ENCODE measurements at places on chromosomes 2 and 18. TPM values are rescaled to one million over a fixed set of nuclear protein-coding genes. Genes with fewer than 3 reads are reported as not detected.

GRCh38 chr2:181231151-181231550 lies 226.0 kb upstream of the ITGA4 start:
- DNase-seq, result no peak

Gene ASXL3
- total RNA-seq, result not detected

DNA sequence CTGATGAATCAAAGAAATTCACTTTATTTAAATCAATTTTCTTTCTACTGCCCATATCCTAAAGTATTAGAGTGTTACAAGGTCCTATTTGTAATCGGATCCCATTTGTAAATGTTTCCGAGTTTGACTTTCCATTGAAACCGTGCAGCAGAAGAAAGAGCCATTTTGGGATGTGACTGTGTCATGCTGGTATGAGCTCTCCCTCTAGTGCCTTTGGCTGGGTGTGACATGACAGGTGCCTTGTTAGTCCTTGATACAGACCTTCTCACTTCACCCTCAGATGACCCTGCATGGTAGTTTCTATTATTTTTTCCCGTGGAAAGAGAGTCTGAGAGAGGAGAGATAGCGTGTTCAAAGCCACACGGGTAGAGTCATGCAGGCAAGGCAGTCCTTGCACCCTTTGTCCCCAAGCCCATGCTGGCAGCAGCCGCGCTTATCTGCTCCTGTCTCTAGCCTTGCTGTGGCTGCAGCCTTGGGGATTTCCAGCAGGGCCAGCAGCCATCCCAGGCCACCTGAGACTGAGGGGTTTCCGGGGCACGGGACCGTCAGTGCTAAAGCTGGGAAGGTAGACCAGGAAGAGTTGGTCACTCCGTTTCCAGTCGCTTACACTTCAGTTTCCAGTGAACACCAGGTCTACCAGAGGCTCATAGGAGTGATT lies 21.4 kb downstream of the CHMP1B start:
- DNase-seq, result peak; percentile 41

DNA sequence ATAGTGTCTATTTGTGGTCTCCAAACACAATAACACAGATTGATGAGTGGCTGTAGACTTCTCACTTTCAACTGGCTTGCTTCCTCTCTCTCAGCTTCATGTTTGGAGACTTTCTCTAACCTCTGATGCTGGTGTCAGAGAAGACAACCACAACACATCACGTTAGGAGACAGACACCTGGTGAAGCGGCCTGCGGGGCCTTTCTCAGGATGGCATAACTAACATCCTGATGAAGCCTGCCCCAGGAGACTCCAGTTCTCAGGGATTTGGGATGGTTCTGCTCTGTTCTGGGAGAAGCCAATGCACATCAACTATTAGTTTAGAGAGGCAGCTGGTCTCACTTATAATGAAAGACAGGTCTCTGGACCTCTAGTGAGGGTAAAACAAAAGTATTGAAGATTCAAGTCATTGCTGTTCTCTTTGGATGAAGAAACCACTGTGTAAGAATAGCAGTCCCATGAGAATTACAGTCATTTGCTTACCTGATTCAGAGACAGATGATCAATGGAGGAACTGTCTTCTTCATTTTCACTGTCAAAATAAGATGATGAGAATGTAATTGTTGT lies 2.0 kb downstream of the IL1A start:
- no peak for DNase-seq

DNA sequence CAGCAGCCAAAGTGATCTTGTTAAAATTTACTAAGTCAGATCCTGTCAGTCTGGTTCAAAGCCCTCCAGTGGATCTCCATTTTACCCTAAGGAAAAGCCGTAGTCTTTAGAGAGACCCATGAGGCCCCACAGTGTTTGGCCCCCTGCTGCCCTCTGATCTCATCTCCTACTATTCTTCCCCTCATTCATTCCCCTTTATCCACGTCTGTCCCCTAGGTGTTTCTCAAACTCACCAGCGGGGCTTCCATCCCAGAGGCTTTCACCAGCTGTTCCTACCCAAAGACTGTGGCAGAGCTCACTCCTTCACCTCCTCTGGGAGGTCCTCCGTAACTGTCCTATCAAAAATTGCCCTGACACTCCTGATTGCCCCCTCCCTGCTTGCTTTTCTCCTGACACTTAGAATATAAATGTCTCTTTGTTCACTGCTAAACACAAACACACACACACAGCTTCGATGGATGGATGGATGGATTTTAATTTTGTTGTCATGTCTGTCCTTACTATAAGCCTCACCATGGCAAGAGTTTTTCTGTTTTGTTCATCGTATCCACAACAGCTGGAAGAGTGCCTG lies 26.1 kb downstream of the LIMS1 start:
- no peak for DNase-seq

Gene LPIN2
- total RNA-seq, result 13.3 TPM

DNA sequence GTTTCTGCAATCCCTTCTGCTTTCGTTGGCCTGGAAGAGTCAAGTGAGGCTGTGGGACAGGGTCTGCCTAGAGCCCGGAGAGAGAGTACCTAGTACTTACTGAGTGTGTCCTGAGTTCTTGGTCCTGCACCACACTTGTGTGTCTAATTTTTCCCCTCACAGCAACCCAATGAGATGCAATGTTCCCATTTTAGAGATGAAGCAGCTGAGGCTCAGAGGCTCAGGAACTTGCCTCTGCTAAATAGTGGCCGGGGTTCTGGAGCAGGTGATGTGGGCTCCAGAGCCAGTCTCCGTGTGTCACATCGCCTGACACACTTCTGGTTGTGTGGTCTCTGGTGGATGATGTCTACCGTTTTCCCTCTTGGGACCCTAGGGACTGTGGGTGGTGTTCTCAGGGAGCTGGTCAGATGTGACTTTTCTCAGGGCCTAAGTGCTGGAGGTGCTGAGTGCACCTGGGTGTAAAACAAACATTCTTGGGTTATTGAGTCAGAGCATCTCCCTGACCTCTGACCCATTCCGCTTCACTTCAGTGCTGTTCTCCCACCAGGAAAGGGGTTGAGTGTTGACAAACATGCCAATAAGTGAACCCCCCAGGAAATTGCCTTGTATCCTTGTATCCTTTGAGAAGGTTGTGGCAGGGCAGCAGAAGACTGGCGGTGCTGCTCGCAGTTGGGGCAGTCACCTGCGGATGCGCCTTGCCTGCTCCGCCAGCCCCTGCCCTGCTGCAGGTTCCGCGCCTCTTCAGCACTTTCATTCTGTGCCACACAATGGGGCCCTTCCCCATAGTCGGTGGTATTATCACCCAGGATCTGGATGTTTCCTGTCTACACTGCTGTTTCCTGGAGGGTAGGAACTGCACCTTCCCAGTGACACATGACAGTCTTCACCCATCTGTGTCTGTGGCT lies 32.1 kb downstream of the HK2 start:
- DNase-seq, result peak; percentile 61

- DNase-seq, result no peak
Observed at GRCh38 chr2:95329401-95329800, 32.3 kb downstream of the KCNIP3 start.

GRCh38 chr2:216554286-216554685 lies 55.6 kb downstream of the RPL37A start:
- DNase-seq, result no peak

DNA sequence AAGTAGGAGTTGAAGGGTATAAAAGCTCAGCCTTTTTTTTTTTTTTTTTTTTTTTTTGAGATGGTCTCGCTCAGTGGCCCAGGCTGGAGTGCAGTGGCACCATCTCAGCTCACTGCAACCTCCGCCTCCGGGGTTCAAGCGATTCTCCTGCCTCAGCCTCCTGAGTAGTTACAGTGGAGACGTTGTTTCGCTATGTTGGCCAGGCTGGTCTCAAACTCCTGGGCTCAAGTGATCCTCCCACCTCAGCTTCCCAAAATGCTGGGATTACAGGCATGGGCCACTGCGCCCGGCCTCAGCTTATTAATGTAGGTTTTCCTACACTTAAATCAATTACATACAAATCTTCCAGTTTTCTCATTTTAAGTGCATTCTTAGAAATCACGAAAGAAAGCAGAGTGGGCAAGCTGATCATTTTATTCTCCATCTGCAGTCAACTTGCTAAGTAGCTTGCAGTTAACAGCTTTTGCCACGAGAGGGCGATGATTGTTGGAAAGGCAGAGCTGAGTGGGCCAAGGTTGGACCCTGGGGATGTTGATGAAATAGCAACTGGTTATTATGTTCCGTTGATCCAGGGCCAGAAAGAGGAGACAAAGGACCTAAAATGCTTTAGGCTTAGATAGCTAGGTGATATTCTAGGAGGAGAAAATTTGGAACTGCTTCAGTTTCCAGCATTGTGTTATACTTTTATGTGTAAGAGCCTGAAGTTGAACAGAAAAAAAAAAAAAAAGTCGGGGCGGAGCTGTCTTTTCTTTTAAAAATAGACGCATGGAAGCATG lies 234.4 kb upstream of the EPAS1 start:
- DNase-seq, result peak; percentile 65

DNA sequence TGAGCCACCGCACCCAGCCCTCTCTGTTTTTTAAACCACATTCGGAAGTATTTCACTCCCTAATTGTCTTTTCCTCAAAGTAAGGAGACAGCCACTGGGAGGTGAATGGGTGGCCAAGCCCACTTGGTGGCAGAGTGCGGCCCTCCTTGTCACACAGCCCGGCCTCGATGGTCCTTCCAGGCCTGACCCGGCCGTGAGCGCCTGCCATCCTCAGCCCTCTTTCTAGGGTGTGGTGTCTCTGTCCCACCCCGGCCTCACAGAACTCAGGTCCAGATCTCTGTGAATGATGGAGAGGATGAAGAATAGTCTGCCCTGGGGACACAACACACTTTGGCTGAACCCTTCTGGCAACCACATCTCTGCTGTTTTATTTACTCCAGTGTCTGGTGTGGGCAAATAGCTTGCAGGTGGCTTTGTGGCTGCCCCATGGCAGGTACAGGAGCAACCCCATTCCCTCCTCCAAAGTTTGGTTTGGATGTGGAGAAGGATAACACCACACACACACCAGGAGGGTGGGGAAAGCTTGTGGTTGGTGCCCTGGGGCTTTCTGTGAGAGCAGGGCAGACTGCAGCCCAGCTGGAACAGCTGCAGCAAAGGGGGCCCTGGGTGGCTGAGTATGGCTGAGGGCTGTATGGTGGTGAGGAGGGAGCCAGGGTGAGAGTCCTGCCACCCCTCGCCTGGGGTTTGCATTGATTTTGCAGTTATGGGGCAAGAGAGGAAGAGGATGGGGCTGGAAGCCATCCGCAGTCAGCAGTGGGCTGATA lies 88.6 kb downstream of the FAM168B start:
- no peak for DNase-seq

DNA sequence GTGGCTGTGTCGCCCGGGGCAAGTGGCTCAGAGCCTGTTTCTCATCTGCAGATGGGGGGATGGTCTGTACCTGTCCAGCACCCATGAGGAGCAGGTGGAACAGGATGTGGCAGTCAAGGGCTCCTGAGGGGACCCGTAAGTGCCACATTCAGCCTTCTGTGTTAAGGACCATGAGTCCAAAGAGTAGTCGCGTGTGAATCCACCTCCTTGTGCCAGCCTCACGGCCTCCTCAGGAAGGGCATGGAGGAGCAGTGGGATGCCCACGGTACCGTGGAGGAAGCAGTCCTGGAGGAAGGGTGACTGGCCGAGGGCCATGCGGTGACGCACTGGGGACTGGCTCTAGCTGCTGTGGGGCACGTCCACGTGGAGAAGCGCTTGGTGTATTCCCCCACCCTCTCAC lies 61.1 kb downstream of the ODC1 start:
- DNase-seq, result peak; percentile 26

Gene FZD7
- total RNA-seq, result 30.9 TPM

- DNase-seq, result no peak
Observed at GRCh38 chr2:74162951-74163350, 15.2 kb upstream of the BOLA3 start.

Gene IL1R2
- 3.8 TPM for total RNA-seq

DNA sequence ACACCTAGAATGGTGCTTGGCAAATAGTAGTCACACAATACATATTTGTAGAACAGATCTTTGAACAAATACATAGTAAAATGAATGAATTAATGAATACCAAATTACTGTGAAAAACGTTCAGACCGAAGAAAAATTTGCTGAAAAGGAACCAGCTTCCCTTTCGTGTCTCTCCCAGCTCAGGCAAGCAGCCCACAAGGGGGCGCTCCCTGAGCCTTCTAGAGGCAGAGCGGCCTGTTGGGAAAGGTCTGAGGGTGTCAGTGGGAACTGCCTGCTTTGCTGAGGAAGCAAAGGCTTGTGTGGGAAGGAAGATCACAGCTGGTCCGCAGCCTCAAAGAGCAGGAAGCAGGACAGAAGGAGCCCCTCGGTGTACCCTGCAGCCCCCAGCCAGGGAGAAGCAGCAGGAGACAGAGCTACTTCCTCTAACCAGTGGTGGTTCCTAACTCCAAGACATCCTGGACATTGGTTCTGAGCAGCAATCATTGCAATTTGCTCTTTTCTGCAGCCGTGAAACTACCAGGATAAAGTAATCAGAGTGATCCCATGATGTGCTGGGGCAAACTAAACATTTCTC lies 231.1 kb downstream of the ANKRD30B start:
- DNase-seq, result no peak

GRCh38 chr2:237068005-237068576 lies 17.6 kb upstream of the COPS8 start:
- no peak for DNase-seq

- DNase-seq, result no peak
Observed at GRCh38 chr2:88760819-88761598, 69.5 kb downstream of the RPIA start.

- DNase-seq, result no peak
Observed at GRCh38 chr2:238345297-238345968, 25.1 kb downstream of the TRAF3IP1 start.

GRCh38 chr2:2656115-2657011 lies 325.3 kb upstream of the MYT1L start:
- DNase-seq, result no peak

DNA sequence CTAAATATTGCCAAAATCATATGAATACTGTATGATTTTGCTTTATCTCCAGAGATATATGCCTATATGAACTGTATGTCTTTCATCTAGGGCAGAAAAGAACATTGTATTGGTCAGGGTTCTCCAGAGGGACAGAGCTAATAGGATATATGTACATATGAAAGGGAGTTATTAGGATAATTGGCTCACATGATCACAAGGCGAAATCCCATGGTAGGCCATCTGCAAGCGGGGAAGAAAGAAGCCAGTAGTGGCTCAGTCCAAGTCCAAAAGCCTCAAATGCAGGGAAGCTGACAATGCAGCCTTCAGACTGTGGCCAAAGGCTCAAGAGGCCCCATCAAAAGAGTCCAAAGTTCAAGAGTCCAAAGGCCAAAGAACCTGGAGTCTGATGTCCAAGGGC lies 209.9 kb downstream of the RNF144A start:
- no peak for DNase-seq

Data from PC-9 (cell line).